ENCODE measurements at places on chromosomes 6 and 20. TPM values are rescaled to one million over a fixed set of nuclear protein-coding genes. Genes with fewer than 3 reads are reported as not detected.
A peak's percentile ranks its signal among the peaks of the same experiment; 100 is the strongest.

Gene PCED1A
- total RNA-seq, result 108 TPM

Gene ADGRB3
- 13.9 TPM for total RNA-seq

Gene PPP1R3G
- total RNA-seq, result 1.3 TPM

Gene SNAP91
- total RNA-seq, result 0.40 TPM

- DNase-seq, result no peak
Observed at GRCh38 chr6:148989585-148989984, 242.8 kb downstream of the UST start.

DNA sequence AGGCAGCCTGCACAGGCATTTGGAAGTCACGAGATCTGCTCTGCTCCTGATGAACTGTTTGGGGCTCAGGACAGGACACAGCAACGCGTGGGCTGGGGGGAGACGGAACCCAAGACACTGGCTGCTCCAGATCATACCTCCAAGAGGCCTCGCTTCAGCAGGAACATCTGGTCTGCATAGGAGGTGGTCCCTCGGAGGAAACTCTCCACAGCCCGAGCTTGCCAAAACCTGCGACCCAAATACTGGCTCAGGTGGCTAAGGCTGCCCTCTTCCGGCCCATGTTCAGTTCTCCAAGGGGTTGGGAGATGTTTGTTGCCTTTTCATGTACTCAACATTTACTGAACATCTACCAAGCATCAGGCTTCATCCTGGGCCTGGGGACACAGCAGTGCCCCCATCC is 51.7 kb downstream of the MYH7B start:
- DNase-seq, result peak; percentile 12

DNA sequence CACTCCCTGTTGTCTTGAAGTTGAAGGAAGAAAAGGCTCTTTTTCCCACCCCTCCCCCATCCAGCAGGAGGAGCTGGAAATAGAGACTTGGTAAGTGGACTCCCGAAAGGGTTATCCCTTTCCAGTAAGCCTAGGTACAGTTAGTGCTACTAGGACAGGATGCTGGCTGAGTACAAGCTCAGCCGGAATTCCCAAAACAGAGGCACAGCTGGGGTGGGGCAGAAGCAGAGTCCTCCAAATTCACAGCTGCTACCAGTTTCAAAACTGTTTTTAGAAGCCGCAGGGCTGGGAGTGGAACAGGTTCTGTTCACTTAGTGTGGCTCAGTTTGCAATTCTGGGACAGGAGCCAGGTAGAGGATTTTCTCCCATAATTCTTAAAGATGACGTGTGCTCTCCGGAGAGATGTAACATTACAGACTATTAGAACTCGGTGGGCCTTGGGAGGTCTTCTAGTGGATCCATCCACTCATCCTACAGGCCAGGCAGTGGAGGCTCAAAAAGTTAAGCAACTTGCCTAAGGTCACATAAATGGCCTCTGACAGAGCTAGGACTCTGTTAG is 19.0 kb upstream of the UTRN start:
- peak; percentile 31 for DNase-seq

- no peak for DNase-seq
Observed at GRCh38 chr20:6381887-6382286, 259.1 kb upstream of the FERMT1 start.

DNA sequence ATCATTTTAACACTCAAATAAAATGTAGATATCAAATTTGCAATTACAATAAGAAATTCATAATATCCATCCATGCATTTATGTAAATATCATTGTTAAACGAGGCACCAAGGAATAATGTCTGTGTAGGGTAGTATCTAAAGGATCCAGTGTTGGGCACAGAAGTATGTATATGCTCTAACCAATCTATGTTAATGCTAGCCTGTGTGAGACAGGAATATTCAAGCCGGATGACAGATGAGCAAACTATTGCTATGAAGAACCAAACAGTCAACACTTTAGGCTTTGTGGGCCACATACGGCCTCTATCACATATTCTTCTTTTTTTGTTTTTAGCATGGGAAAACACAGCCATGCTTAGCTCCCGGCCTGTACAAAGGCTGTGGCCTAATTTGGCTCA is 45.0 kb downstream of the HUS1B start:
- DNase-seq, result no peak

DNA sequence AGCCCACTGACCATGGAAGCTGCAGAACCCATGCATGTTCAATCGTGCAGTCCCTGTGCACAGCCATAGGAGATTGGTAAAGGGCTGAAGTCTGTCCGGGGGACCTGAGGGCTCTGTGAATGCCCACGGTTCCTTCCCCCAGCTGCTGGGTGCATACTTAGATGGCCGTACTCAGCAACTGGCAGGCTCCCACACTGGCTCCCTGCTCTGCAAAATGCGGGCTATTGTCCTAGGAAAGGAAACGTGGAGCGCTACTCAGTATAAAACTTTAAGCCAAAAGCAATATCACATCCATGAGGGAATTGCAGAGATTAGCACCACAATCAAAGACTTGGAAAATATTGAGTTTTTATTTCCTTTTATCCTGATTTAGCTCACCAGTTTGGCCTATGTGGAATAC is 202.0 kb downstream of the WDR27 start:
- DNase-seq, result no peak

DNA sequence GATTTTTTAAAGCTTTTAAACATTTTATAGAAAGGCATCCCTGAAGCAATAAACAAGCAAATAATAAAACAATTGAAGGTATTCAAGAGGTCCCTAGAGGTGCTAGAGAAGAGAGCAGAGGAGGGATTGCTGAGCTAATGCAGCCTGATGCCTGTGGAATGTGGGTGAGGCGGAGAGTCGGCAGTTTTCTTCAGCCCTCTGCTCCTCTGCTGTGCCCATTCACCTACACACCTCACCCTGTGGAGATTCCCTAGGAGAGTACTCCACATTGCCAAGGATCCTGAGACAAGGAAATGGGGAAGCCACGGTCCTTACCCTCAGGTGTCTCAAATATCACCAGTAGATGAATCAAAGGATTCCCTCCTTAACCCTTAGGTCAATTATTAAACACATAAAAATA is 199.8 kb upstream of the POU3F2 start:
- no peak for DNase-seq

DNA sequence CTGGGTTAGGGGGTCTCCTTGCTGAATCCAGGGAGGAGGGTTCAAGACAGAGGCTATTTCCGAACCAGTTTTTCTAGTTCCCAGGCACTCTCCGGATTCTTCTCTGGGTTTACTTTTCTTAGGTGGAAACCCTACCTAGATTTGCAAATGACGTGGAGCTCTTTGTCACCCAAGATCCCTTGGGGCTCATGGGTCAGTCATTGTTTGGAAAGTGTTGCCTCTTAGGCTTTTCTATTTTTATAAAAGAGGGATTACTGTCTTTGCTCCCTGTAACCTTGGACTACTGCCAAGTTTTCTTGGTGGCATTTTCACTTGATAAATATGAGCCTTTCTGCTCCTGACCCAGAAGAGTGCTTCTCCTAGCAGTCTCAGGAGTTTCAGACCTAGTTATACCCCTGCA is 33.6 kb downstream of the FAM209B start:
- no peak for DNase-seq

DNA sequence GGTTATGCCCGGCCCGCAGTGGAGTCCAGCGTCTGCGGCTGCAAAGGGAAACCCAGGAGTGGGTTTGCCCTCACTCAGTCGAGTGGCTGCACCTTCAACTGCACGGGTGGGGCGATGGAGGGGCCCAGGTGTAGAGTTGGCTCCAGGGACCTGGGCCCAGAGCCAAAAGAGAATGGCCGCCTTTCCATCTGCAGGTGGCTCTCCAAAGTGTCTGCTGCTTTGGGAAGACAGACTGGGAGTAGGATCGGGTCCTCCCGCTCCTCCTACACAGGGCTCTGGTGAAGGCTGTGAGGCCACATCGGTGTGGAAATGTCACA is 80.1 kb downstream of the PTPN1 start:
- no peak for DNase-seq

GRCh38 chr20:58179432-58180099 is 48.9 kb downstream of the ANKRD60 start:
- DNase-seq, result peak; percentile 87

DNA sequence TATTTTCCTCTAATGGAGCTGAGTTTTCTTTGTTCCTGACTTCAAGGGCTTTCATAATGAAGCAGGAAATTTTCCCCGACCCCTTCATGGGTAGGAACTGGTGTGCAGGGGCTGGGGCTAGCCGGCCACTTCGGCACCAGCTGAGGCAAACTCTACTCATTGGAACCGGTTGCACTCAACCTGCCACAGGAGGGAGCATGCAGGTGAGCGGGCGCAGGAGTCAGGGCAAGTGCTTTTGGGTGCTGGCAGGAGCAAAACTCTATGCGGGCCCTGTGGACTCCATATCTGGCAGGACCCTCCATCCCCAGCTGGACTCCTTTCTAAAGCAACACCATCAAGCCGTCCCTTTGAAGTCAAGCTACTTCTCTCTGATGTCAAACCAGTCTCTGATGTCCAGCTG is 244.2 kb downstream of the EPM2A start:
- no peak for DNase-seq

DNA sequence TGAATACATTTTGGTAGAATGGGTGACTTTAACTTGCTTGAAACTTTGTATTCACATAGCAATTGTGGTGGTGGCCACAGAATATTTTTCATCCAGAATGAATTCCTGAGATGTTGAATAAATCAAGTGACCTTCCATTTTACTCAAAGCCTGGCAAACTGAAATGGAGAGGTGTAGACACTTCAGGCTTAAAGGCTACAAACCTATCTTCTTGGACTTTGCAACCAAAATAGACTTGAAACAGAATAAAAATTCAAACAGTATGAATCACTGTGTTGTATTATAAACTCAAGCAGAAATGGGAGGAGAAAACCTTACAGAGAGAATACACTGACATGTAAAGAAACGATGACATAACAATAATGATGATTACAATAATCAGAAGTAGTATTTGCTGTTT is 371.6 kb downstream of the BCKDHB start:
- no peak for DNase-seq
